Kidney (tissue), 22 donors: ENCODE measurements at places on chromosomes 16 and 17. TPM values are rescaled to one million over a fixed set of nuclear protein-coding genes. Genes with fewer than 3 reads are reported as not detected.

GRCh38 chr16:53968454-53968853, 264.5 kb downstream of the FTO start:
- DNase-seq = no peak

DNA sequence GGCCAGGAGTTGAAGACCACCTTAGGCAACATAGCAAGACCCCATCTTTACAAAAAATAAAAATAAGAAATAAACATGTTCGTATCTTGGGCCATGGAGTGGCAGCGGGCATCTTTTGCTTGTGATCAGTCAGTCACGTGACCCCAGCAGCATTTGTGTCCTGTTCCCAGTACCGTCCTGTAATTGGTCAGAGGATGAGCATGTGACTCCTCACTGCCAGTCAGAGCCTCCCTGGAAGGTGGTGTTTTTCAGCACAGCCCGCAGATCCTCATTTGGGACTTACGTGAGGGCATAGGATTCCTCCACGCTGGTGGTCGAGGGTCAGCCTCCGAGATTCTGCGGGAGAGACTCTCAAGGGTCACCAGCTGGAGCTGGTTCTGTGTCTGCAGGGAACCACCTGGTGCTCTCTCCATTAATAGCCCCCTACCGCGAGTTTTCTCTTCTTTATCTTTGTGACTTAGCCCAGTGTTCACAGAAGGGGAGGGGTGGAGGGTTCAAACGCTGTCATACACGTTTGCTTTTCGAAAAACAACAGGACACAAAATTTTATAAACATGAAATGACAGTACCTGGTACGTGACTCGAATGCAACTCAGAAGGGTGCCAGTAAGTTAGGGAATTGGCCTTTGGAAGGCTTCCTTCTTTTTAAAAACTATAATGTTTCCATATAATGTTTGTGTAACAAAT, 17.2 kb downstream of the MRC2 start:
- DNase-seq = no peak

DNA sequence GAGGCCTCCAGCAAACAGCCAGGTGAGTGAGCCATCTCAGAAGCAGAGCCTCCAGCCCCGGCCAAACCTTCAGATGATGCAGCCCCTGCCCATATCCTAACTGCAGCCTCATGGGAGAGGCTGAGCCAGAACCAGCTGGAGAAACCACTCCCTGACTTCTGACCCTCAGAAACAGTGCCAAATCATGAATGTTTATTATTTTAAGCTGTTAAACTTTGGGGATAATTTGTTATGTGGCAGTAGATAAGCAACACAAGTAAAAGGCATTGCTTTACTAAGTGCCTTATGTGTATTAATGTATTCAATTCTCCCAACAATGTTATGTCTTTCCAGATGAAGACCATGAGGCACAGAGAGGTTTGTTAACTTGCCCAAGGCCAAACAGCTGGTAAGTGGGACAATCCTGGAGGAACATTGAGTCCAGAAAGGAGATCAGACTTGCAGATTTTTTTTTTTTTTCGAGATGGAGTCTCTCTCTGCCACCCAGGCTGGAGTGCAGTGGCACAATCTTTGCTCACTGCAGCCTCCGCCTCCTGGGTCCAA, 59.6 kb downstream of the SOCS1 start:
- DNase-seq = no peak

DNA sequence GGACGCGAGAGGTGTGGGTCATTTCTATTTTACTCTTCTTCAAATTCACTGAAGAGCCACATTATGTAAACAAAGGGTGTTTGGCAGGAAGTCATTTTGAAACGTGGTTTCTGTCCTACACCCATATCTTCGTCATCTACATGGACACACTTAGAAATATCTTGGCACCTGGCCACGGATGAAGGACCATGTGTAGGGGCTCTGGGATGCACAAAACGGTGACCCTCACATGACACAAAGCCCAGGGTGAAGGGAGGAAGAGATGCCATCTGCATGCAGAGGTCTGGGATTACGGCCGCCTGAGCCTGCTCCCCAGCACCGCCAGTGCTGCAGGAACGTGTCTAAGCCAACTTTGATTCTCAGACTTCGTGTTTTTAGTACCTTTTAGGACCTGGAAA, 130.2 kb upstream of the CHMP6 start:
- DNase-seq = no peak

DNA sequence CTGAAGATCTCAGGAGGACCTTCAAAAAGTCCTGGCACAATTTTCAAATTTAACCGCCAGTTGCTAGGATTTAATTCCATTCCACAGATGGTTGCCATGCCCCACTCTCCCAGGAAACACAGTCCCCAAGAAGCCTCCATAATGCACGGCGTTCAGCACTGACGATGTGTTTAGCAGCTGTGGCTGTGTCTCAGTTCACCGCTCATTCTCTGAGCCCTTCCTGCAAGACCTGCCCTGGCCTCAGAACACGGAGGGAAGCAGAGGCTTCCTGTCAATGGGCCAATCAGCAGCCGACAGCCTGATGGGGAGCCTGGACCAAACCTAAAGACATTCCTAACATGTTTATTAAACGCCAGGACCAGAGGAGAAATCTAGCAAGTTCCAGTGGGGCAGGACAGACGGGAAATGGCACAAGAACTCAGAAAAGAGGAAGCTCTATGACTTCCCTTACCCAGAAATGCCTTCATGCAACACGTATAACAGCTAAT, 4.9 kb downstream of the MYLK3 start:
- DNase-seq = peak; percentile 25

- no peak for DNase-seq
These were observed 48.0 kb downstream of the ABCC6 start for GRCh38 chr16:16175296-16175695.

GRCh38 chr17:42748202-42748907, 3.5 kb upstream of the EZH1 start:
- DNase-seq = no peak

DNA sequence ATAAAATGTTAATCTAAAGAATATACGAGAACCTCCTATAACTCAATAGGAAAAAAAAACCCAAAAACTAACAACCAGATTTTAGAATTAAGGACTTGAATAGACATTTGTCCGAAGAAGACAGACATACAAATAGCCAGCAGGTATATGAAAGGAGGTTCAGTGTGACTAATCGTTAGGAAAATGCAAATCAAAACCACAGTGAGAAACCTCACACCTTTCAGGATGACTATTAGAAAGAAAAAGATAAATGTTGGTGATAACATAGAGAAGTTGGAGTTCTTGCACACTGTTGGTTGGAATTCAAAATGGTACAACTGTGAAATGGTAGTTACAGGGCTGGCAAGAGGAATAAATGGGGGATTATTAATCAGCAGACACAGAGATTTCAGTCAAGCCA, 339.0 kb downstream of the TMEM114 start:
- DNase-seq = no peak

ABCA6 gene
- 7.6 TPM for total RNA-seq

ZSCAN10 gene
- total RNA-seq = not detected

PSMD7 gene
- 60.7 TPM for total RNA-seq
